Thoracic aorta endothelial cell (primary cell): ENCODE measurements at places on chromosomes 6 and 20. TPM values are rescaled to one million over a fixed set of nuclear protein-coding genes. Genes with fewer than 3 reads are reported as not detected.

The MTFR2 gene
- total RNA-seq = 8.0 and 9.0 TPM in 2 replicates

The PPP1R14C gene
- total RNA-seq = not detected in 2 replicates

The OSTM1 gene
- total RNA-seq = 24.8 and 30.9 TPM in 2 replicates

The CGAS gene
- total RNA-seq = 11.3 and 14.3 TPM in 2 replicates

The SF3B5 gene
- total RNA-seq = 105 and 127 TPM in 2 replicates
